ENCODE measurements at places on chromosomes 4 and X.

DNA sequence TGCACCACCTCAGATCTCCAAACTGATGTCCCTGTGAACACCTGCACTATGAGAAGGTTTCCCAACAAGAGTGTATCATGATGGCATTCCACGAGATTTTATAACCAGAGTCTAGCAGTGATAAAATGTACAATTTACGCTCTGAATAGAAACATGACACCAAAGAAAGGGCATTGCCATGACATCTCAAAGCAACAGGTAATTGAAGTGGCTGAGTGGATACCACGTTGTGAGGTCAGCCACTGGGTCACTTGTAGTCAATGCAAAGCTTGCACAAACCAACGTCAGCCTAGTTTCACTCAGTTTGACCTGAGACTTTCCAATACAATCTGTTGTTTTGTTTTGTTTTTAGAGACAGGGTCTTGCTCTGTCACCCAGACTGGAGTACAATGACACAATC lies 15.0 kb upstream of the SLC25A5 start:
- no peak for DNase-seq

- no peak for DNase-seq
These were observed 167.9 kb upstream of the ZFP42 start for GRCh38 chr4:187827631-187828030.

DNA sequence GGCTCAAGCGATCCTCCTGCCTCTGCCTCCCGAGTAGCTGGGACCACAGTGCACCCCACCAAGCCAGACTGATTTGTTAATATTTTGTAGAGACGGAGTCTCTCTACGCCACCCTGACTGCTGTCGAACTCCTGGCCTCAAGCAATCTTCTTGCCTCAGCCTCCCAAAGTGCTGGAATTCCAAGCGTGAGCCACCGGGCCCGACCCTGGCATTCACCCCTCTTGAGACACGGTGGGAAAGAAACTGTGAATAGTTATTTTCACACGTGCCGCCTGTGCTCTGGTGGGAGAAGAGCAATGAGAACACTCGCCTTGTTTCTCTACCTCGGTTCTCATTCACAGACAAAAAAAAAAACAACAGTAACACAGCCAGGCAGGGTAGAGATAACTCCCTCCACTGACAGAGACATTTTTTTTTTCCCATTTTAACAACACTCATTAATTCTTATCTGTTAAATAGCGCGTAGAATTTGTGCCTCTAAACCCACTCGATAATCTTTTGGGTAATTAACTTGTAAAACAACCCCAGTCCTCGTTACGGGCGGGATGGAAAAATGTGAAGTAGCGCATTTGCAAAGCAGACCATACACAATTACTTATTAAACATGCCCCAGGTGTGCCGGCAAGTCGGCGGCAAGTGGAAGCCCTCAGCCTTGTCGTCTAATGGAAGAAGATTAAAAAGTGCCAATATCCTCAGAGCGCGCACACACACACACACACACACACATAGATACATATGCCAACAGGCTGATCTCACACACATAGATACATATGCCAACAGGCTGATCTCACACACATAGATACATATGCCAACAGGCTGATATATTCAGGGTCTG lies 103.3 kb downstream of the DHRSX start:
- DNase-seq: no peak

GRCh38 chrX:38807873-38808272 lies 6.6 kb downstream of the MID1IP1 start:
- DNase-seq: no peak

DNA sequence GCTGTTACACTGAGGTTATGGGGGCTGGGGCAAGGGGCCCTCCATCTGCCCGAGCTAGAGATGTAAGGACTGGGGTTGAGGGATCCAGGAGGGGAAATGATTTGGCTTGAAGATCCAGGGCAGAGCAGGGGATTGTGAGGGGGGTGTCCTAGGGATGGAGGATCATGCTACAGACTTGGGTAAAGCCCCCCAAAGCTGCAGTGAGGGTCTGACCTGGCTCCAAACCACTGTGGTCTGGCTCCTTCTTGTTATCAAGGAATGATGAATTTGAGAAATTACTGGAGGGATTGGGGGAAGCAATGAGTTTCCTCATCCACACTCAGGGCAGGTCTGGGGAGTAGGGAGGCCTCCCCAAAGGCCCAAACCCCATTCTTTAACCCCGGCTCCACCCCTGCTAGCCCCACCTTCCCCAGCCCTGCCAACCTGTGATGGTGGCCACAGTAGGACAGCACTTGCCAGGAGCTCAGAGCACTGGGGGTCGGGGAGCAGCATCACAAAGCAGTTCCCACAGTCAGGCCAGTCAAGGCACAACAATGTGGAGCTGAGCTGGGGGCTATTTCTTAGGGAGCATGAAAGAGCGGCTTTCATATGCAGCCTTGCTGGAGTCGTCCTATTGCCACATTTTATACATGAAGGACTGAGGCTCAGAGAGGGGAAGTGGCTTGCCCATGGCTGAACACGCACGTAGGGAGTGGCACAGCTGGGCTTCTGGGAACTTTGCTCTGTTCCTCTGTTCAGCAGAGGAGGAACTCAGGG lies 165.5 kb downstream of the EFNB1 start:
- DNase-seq: no peak

GRCh38 chrX:19958552-19959486 lies 32.0 kb downstream of the BCLAF3 start:
- DNase-seq: no peak

GRCh38 chrX:98490670-98491069 lies 1607.0 kb downstream of the RPA4 start:
- no peak for DNase-seq

- DNase-seq: no peak
These were observed 14.3 kb downstream of the ARMCX1 start for GRCh38 chrX:101564651-101565050.

DNA sequence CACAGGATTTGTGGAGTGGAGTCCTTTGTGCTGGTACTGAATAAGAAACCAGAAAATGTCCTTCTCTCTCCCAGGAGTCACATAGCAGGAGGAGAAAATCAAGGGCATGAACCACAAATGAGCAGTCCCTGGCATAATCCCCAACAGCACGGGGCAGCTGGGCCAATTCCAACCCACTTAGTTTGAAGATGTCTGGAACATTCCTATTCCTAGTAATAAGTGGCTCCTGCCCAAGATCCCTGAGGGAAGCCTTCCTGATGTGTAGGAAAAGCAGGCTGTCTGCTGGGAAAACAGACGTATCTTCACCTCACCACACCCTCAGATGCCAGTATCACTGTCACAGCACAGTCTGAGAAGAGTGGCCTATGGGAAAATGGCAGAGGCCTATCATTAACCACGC lies 182.8 kb upstream of the MAP3K15 start:
- no peak for DNase-seq

DNA sequence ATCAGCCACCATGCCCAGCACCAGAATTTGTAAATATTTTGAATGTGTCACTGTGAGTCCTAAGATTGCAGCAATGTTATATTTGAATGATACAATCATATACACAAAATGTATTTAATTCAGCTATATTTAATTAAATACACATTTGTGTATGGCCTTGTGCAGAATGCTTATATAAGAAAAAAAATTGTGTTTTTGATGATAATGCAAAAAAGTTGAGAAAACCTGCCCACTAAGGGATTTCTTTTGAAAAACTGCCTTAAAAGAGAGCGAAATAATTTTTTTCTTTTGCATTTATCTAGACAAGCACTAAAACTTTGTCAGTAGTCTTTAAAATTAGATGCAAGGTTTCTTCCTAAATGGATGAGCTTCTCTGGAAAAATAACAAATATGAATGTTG lies 68.1 kb upstream of the OTUD4 start:
- DNase-seq: no peak

GRCh38 chr4:100895556-100896197 lies 377.9 kb upstream of the EMCN start:
- DNase-seq: no peak

DNA sequence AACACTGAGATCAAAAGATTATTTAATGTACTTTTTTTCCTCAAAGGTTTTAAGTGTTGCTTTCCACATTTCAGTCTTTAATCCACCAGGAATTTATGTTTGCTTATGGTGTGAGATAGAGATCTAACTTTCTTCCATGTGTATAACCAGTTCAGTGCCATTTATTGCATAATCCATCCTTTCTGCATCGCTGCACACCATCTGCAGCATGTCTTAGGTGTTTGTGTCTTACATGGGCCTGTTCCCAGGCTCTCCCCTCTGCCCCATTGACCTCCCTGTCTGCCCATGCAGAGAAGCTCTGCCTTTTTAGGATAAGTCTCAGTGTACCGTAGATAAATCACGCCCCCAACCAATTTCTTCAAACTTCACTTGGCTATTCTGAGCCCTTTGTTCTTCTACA lies 30.3 kb downstream of the NSDHL start:
- DNase-seq: peak; percentile 40

DNA sequence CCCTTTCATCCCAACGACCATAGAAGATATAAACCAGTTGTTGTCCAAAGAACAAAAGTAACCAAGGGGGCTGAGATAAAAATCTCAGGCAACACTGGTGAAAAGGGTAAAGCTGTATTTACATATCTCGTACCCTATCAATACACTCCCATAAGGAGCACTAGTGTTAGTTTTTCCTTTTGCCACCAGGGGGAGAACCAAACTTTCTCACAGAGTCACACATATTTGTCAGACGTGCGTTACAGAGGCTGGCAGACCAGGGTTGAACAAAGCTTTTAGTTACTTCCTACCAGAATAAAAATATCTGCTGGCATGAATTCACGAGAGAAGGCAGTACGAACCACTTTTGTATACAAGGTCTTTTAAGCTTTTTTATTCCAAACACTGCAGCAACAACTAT lies 88.3 kb downstream of the AMELX start:
- DNase-seq: no peak

DNA sequence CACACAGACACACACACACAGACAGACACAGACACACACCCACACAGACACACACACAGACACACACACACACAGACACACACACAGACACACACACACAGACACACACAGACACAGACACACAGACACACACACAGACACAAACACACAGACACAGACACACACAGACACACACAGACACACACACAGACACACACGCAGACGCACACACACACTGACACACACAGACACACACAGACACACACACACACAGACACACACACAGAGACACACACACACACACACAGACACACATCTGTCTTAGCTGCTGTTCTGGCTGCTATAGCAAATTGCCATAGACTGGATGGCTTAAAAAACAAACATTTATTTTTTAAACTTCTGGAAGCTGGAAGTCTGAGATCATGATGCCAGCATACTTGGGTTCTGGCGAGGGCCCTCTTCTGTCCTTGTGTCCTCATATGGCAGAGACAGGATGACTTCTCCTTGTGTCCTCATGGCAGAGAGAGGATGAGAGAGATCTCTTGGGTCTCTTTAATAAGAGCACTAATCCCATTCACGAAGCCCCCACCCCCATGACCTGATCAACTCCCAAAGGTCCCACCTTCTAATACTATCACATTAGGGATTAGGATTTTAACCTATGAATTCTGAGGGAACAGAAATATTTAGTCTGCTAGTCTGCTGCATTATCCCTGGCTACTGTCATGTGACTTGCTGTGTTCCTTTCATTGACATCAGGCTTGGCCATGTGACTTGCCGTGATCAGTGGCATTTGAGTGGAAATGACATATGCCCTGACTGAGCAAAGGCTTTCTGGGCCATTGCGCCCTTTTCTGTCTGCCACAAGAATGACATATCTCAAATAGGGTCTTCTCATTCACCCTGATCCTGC lies 32.7 kb upstream of the RASGEF1B start:
- DNase-seq: no peak

GRCh38 chrX:49269767-49270248 lies at the start of gene PPP1R3F:
PPP1R3F (plus strand) TSS chrX:49269793; CDS start chrX:49269870, 77 bp downstream.
- no peak for DNase-seq

DNA sequence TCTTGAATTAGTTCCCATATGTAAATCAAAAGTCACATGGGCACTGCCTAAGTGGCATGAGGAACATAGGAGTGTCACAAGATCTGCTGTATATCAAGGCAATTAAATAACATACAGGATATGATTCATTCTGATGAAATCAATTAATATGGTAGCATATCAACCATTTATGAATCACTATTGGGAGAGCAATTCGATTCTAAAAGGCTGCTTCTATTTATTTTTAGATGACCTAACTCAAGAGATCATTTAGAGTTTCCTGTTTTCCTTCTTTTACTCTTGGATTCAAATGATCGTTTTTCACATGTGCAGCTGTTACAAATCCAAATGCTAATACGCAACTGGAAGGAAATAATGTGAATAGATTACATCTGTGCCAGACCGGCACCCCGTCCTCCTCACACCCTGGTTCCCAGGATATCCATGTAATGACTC lies 81.9 kb downstream of the HCCS start:
- no peak for DNase-seq

DNA sequence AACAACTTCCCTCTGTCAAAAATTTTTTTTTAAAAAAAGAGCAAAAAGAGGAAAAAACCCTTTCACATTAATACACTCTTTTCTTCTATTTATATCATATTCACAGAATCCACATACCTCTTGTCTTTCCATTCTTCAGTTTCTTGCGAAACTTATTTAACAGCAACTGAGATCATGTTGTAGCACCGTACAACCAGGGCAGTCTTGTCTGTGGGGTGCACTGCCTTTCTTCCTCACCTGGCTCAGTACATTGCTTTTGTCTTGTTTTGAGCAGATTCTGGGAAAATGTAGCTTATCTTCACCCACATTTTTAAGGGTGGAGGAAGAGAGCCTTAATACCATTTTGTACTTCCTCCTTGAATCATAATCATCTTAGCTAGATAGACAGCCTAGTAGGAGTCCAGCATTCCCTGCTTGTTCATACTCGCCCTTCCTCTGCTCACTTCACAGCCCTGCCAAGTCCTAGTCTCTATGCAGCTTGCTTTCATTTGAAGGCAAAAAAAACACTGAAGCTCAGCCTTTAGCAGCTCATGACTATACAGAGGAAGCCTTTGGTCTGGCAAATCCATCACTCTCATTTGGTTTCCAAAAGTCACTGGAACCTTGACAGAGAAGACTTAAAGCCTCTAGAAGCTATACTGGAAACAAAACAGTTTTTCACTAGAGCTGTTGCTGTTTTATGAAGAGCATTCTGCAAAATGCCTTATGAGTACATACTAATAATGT lies 140.6 kb upstream of the BANK1 start:
- no peak for DNase-seq

DNA sequence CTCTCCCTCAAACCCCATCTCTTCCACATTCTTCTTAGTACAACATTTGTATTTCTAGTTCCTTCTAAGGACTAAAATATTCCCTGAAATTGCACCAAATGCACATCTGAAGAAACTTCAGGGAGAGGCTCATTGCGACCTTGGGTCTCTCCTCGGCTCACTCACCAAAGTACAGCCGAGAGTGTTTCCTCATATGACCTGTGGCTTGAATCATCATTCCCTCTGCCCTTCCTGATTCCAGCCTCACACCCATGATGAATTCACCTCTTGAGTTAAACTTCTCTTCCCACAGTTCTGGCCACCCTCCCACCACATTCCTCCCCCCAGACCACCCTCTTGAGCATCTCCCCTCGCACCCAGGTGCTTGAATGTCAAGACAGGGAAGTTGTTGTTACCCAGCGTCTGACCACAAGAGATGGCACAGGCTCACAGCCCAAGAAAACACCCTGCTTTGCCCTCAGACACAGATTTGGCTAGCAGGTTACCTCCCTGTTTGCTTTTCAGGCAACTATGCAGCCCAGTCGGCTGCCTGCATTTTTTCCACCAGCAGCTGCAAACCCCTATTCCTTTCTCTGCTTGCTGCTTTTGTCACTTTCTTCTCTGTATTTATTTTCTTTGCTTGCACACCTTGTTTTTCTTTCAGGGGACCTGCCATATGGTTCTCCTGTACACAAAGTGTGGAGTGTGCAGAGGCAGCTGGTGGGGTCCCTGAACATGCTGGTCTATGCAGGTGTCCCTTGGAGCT lies 214.8 kb downstream of the SPATA18 start:
- no peak for DNase-seq

All from epithelial cell of proximal tubule (primary cell).